ENCODE measurements at places on chromosomes 2 and 18. TPM values are rescaled to one million over a fixed set of nuclear protein-coding genes. Genes with fewer than 3 reads are reported as not detected.

GRCh38 chr2:26877276-26877675 is 29.3 kb downstream of the DPYSL5 start:
- no peak overlapping the region for H3K4me3 ChIP-seq
- no peak for DNase-seq
- no peak overlapping the region for H3K27ac ChIP-seq
- no peaks in the 10 kb centered on the region for H3K36me3 ChIP-seq
- H3K4me1 ChIP-seq: no peaks in the 10 kb centered on the region

Gene MRPS9
- 18.4 TPM for total RNA-seq

GRCh38 chr2:37829202-37829601 is 95.9 kb upstream of the RMDN2 start:
- H3K4me1 ChIP-seq: peaks cover 61% of the 10 kb centered on the region
- no peak overlapping the region for H3K4me3 ChIP-seq
- DNase-seq: no peak

DNA sequence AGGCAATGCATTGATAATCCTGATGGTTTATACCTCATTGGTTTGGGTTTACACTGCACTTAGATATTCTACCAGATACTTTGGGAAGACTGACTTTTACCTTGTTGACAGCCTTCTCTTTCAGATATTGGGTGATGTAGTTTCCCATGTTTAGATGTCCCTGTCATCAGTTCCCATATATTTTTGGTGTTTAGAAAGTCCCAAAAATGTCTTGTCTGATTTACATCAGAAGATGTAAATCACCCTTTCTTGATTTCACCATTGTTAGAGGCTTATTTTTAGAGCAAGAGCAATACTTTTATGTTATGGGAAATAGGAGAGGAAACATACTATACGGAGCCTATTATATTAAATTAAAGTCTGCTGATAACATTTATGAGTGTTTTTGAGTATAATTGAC is 14.4 kb upstream of the CCDC102B start:
- no peak for DNase-seq
- no peaks in the 10 kb centered on the region for H3K36me3 ChIP-seq
- H3K4me3 ChIP-seq: no peak overlapping the region
- H3K27me3 ChIP-seq: no peaks in the 10 kb centered on the region
- H3K4me1 ChIP-seq: no peaks in the 10 kb centered on the region

Gene GRHL1
- total RNA-seq: 2.5 TPM

DNA sequence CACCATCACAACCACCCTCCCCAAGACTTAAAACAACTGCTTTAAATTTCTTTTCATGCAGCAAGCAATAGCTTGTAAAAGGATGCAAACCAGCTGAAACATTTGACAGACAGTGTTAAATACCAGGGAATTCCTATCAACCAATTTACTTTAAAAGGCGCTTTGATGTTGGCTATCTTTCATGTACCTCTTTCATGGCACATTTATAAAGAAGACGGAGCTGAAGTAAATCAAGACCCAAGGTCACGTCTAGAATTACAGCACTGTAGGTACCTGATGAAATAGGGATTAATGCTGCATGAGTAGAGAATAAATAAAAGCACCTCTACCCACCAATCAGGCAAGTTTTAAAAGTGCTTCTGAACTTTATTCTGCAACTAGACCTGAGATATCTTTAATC is 78.9 kb downstream of the SRBD1 start:
- no peak overlapping the region for H3K4me3 ChIP-seq
- no peak overlapping the region for H3K27ac ChIP-seq
- H3K4me1 ChIP-seq: no peaks in the 10 kb centered on the region

GRCh38 chr2:46309052-46309953 is 12.1 kb downstream of the EPAS1 start:
- H3K27me3 ChIP-seq: no peaks in the 10 kb centered on the region
- H3K4me1 ChIP-seq: peaks cover 2% of the 10 kb centered on the region
- no peak overlapping the region for H3K4me3 ChIP-seq
- peak overlapping the region; percentile 4 for H3K27ac ChIP-seq
- no peak for DNase-seq

Gene RAD51AP2
- total RNA-seq: not detected
